ENCODE measurements at places on chromosomes 11 and 22. TPM values are rescaled to one million over a fixed set of nuclear protein-coding genes. Genes with fewer than 3 reads are reported as not detected.

BIRC3 gene
- total RNA-seq = 3.4 TPM

OR51B6 gene
- total RNA-seq = not detected

FOLR1 gene
- not detected for total RNA-seq

RIN1 gene
- 7.8 TPM for total RNA-seq

PELI3 gene
- total RNA-seq = 3.5 TPM

MS4A6A gene
- 0.40 TPM for total RNA-seq

TMEM126A gene
- 68.4 TPM for total RNA-seq

PNPLA5 gene
- total RNA-seq = not detected

CTTN gene
- 351 TPM for total RNA-seq

TBX10 gene
- total RNA-seq = not detected
